ENCODE measurements at places on chromosomes 4 and X.

DNA sequence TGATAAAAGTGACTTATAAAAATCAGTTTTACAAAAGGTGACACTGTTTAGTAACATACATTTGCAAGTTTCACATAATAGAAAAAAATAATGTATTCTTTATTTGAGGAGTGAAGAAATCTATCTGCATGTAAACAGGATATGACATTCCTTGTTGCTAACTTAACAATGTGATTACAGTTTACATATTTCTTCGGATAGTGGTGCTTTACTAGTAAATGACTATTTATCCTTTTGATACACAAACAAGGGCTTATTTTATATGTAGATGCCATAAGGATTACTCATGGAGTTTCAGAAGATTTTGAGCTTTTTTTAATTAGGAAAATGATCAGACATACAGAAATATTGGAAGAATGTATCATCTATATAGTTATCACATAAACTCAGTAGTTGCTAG, 126.5 kb downstream of the SLIT2 start:
- no peak for DNase-seq

- DNase-seq, result no peak
Measured at GRCh38 chr4:109977854-109978501, 65.3 kb downstream of the EGF start.

- DNase-seq, result no peak
Measured at GRCh38 chr4:1260418-1261106, 11.6 kb upstream of the CTBP1 start.

DNA sequence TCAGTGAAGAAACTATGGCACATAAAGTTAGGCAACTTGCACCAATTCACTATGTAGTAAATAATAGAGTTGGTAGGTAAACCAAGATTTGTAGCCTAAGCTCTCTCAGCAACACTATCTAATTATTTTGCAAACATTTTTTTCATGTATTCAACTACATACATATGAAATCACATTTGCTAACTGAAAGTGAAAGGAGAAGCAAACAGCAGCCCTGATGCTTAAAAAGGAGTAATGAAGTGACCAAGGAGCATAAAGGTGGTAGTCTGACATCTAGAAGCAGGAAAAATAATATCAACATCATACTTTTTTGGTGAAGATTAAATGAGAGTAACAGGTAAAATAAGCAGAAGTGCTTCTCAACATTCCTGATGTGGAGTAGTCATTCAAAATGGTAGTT, 603.7 kb downstream of the GRXCR1 start:
- no peak for DNase-seq

DNA sequence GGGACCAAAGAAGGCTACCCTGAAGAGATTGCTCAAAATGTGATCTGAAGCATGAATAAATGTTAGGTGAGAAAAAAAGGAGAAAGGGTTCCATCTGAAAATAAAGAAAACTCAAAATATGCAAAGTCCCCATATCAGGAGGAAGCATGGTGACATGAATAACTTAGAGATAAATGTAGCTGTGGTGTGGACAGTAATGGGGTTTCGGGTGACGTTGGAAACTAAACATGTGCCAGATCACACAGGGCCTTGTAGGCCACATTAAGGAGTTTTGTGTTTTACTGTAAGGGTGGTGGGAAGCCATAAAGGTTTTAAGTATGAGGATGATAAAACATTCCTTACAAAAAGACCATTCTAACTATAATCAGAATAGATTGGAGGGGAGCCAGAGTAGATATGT, 40.3 kb upstream of the ACSL4 start:
- DNase-seq, result no peak

DNA sequence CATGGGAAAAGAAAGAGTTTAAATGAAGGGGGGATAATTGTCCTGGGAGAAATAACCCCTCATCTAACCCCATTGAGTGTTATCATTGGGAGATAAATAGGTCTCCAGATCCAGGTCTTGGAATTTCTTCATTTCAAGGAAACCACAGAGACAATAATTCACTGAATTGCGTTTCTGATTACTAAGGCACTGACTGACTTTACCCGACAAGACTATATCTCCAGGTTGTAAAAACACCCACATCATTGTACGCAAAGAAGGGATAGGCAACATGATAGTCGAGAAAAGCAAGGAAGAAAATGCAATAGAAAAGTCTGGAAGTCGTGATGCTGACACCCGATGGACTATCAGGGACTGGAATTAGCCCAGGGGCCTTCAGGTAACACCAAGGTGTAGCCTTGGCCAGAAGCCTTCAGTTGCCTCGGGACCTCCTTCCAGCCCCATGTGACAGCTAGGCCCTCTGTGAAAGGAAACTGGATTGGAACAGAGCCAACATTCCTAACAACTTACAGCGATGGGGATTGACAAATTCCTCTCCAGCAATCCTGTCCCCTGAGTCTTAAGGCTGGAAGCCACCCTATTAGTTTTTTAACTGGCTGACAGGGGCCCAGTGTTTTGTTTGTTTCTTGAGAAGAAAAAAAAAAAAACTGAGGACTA, 46.5 kb upstream of the RAB9B start:
- DNase-seq, result no peak

DNA sequence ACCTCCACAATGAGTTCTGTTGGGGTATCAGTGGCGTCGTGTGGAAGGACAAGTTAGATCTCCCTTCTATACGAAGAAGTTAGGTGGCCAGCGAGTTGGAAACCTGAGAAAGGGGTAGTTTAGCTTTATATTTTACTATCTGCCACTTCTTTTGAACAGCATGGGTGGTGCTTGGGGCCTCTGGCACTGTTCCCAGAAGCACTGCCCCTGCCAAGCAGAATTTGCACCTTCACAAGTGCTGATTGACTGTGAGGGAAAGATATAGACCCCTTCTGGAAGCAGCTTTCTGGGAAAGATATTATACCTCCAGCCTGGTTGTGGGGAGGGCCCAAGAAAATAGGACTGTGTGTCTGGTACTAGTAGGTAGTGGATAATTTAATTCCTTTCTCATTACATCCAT, 246.9 kb downstream of the FBXO8 start:
- DNase-seq, result no peak

All from stimulated activated CD8-positive, alpha-beta memory T cell treated with anti-CD3 and anti-CD28 coated beads, Interleukin-4, amount 100 ng/mL, for 24 hours (primary cell).